ENCODE measurements at places on chromosomes 5 and 9. TPM values are rescaled to one million over a fixed set of nuclear protein-coding genes. Genes with fewer than 3 reads are reported as not detected.
A peak's percentile ranks its signal among the peaks of the same experiment; 100 is the strongest.

Gene SHB
- total RNA-seq: 33.9 TPM

Gene TAF11L5
- total RNA-seq: not detected

Gene ASPN
- 3.9 TPM for total RNA-seq

- H3K27ac ChIP-seq: no peak overlapping the region
- no peaks in the 10 kb centered on the region for H3K27me3 ChIP-seq
- no peak for DNase-seq
These were observed 580.5 kb upstream of the SGCD start for GRCh38 chr5:155746367-155747038.

DNA sequence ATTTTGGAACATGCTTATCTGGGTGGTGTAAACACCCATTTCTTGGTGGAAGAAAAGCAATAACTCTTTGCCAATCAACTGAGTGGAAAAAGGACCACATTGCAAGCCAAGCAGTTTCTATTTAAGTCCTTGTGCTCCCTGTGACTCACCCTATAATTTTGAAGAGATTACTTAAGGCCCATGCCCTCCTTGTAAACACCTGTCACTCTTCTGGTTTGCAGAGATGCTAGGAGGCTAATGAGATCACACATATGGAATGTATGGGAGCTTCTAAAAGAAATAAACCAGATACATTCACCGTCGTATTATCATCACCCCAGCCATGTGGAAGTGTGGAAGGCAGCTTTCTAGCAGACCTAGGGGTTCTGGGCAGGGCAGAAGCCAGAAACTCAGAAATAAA lies 337.1 kb downstream of the GADD45G start:
- no peak overlapping the region for H3K4me3 ChIP-seq
- no peaks in the 10 kb centered on the region for H3K27me3 ChIP-seq
- H3K27ac ChIP-seq: no peak overlapping the region
- H3K4me1 ChIP-seq: no peaks in the 10 kb centered on the region

- no peaks in the 10 kb centered on the region for H3K4me1 ChIP-seq
- no peaks in the 10 kb centered on the region for H3K27me3 ChIP-seq
- DNase-seq: no peak
- no peaks in the 10 kb centered on the region for H3K36me3 ChIP-seq
- H3K4me3 ChIP-seq: no peak overlapping the region
- H3K27ac ChIP-seq: no peak overlapping the region
These were observed 1056.8 kb downstream of the MAT2B start for GRCh38 chr5:164561933-164562872.

DNA sequence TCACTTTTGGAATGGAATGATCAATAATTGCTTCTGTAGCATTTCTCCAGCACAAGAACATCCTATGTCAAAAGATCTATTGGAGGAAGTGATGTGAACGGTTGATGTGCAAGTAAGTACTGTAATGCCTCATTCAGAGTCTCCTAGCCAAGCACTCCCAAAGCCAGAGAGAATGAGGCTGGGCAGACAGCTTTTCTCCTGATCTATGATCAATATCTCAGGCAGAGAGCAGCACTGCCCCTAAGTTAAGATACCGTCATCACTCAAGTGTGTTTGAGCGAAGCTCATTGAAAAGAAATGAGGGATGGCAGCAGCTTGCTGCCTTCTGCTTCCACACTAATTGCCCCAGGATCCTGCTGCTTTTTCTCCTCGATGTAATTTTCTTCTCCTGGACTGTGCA lies 324.1 kb upstream of the GRAMD2B start:
- H3K27me3 ChIP-seq: no peaks in the 10 kb centered on the region
- no peak overlapping the region for H3K27ac ChIP-seq
- no peak for DNase-seq
- no peak overlapping the region for H3K4me3 ChIP-seq
- H3K36me3 ChIP-seq: no peaks in the 10 kb centered on the region

DNA sequence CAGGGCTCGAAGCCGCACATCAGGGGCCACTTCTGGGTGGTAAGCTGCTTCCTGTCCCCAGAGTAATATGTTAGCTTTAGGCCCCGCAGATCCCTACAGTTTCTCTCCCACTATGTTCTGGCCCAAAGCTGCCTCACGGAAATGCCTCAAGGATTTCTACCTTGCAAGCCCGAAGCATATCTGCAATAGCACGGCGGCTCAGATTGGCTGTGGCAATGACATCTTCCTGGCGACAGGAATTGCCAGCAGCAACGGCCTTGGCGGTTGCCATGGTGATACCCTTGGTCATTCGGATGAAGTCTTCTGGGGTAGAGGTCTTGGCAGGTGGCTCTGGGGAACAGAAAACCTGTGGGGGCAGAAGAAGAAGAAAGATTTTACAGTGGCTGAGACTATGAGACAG lies 10.3 kb upstream of the TPM2 start:
- no peaks in the 10 kb centered on the region for H3K4me1 ChIP-seq
- H3K36me3 ChIP-seq: peaks cover 94% of the 10 kb centered on the region
- DNase-seq: no peak
- H3K27me3 ChIP-seq: no peaks in the 10 kb centered on the region
- H3K4me3 ChIP-seq: no peak overlapping the region

Gene RPP25L
- 49.2 TPM for total RNA-seq

DNA sequence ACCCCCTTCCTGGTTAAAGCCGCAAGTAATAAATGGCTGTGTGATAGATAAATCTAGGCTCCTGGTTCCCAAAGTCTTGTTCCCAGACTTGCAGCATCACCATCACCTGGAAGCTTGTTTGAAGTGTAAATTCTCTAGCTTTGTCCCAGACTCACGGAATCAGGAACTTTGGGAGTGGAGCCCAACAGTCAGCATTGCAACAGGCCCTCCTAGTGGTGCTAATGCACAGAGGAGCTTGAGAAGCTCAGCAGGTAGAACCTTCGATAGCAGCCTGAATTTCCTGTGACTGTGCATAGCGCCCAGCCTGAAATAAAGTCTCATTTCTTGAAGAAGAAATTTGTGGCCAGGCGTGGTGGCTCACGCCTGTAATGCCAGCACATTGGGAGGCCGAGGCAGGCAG lies 30.3 kb upstream of the MELK start:
- H3K27me3 ChIP-seq: no peaks in the 10 kb centered on the region
- no peak for DNase-seq
- H3K27ac ChIP-seq: no peak overlapping the region
- H3K36me3 ChIP-seq: no peaks in the 10 kb centered on the region
- H3K4me3 ChIP-seq: no peak overlapping the region

DNA sequence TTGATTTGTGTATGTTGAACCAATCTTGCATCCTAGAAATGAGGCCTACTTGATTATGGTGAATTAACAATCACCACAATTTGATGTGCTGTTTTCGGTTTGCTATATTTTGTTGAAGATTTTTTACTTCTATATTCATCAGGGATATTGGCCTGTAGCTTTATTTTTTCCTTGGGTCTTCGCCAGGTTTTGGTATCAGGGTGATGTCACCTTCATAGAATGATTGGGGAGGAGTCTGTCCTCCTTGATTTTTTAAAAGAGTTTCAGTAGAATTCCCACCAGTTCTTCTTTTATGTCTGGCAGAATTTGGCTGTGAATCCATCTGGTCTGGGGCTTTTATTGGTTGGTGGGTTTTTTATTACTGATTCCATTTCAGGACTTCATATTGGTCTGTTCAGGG lies 115.2 kb downstream of the CPLANE1 start:
- no peak overlapping the region for H3K4me3 ChIP-seq
- no peak for DNase-seq
- no peaks in the 10 kb centered on the region for H3K27me3 ChIP-seq
- H3K36me3 ChIP-seq: peaks cover 38% of the 10 kb centered on the region
- H3K27ac ChIP-seq: no peak overlapping the region
- no peaks in the 10 kb centered on the region for H3K4me1 ChIP-seq

GRCh38 chr9:85202596-85202995 lies 533.1 kb downstream of the NTRK2 start:
- H3K36me3 ChIP-seq: no peaks in the 10 kb centered on the region
- H3K4me3 ChIP-seq: no peak overlapping the region
- H3K4me1 ChIP-seq: no peaks in the 10 kb centered on the region
- DNase-seq: no peak
- no peak overlapping the region for H3K27ac ChIP-seq

GRCh38 chr9:105468875-105469274 lies 21.0 kb downstream of the FSD1L start:
- H3K27ac ChIP-seq: no peak overlapping the region
- no peak overlapping the region for H3K4me3 ChIP-seq
- H3K4me1 ChIP-seq: no peaks in the 10 kb centered on the region
- H3K36me3 ChIP-seq: peaks cover 13% of the 10 kb centered on the region

Gene SLC28A3
- 0.33 TPM for total RNA-seq

- peaks cover 87% of the 10 kb centered on the region for H3K4me1 ChIP-seq
- peaks cover 10% of the 10 kb centered on the region for H3K36me3 ChIP-seq
- peak; percentile 56 for DNase-seq
- no peaks in the 10 kb centered on the region for H3K27me3 ChIP-seq
These were observed 9.0 kb downstream of the CCDC69 start for GRCh38 chr5:151214614-151215545.

DNA sequence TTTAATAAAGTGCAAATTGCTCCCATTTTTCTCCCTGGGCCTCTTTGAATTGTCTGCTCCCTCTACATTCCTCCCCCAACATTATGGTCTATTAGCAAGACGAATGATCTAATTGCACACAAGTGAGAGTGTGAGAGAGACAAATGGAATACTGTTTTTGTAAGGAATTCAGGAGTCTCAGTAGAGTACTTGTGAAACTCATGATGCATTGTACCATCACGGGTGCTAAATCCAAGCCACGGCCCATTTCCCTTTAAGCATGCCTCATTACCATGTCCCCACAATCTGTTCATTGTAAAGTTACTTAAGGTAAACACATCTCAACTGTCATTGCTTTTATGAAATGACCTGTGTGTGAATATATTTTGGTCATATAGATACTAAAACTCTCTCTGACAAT lies 62.8 kb downstream of the CD180 start:
- H3K36me3 ChIP-seq: peaks cover 71% of the 10 kb centered on the region
- no peaks in the 10 kb centered on the region for H3K4me1 ChIP-seq
- DNase-seq: no peak
- H3K27ac ChIP-seq: no peak overlapping the region
- no peak overlapping the region for H3K4me3 ChIP-seq
- H3K27me3 ChIP-seq: no peaks in the 10 kb centered on the region

- H3K4me1 ChIP-seq: no peaks in the 10 kb centered on the region
- no peak overlapping the region for H3K4me3 ChIP-seq
- H3K27me3 ChIP-seq: no peaks in the 10 kb centered on the region
- H3K36me3 ChIP-seq: no peaks in the 10 kb centered on the region
- H3K27ac ChIP-seq: no peak overlapping the region
These were observed 283.4 kb upstream of the GRAMD2B start for GRCh38 chr5:126139773-126140172.

GRCh38 chr5:80067016-80067415 lies 31.9 kb downstream of the THBS4 start:
- H3K36me3 ChIP-seq: no peaks in the 10 kb centered on the region
- DNase-seq: no peak
- no peaks in the 10 kb centered on the region for H3K27me3 ChIP-seq

DNA sequence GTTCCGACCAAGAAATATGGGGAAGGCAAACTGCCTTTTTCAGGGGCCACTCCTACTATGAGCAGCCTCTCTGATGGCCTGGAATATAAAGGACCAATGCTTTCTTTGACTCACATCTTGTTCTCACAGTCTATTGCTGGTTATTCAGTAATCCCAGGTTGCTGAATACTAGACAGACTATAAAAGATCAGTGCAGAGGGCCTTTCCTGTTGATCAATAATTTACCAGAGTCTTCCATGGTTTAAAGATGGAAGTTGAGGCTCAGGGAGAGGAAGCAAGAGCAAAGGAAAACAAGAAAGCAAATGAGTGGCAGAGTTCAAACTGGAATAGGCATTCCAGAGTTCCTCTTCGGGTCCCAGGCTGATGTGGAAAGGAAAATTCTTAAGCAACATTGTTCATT lies 62.9 kb downstream of the FBXO38 start:
- H3K27me3 ChIP-seq: no peaks in the 10 kb centered on the region
- DNase-seq: no peak
- H3K36me3 ChIP-seq: peaks cover 5% of the 10 kb centered on the region
- H3K4me1 ChIP-seq: no peaks in the 10 kb centered on the region

Gene SLC1A1
- total RNA-seq: 2.6 TPM

Gene CCDC152
- total RNA-seq: 0.89 TPM

- H3K27me3 ChIP-seq: no peaks in the 10 kb centered on the region
- DNase-seq: no peak
- peaks cover 36% of the 10 kb centered on the region for H3K4me1 ChIP-seq
- H3K36me3 ChIP-seq: no peaks in the 10 kb centered on the region
- peak overlapping the region; percentile 47 for H3K27ac ChIP-seq
These were observed 39.1 kb downstream of the SH3RF2 start for GRCh38 chr5:145975361-145976066.

Data from right atrium auricular region (tissue), 2 donors.